ENCODE measurements at places on chromosomes 11 and 22.
A peak's percentile ranks its signal among the peaks of the same experiment; 100 is the strongest.

GRCh38 chr11:77156396-77157195, 28.6 kb downstream of the MYO7A start:
- no peak for ATAC-seq

DNA sequence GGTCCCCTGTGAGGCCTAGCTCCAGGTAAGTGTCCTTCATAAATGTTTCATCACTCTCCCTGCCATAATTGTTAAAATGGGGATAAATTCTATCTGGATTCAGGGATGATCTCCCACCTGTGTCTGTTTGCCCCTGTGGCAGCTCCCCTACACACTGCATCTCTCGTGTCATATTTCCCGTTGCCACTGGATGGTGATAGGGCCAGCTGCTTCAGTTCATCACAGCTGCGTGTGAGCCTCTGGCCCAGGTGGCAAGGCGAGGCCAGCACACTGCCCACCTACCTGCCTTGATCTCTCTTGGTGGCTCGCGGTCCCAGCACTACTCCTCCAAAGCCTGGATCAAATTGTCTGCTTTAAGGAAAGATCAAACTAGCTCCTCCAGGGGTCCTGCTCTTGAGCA, 187.4 kb downstream of the GRIK4 start:
- ATAC-seq: no peak

- no peak for ATAC-seq
These were observed 66.9 kb downstream of the OTOG start for GRCh38 chr11:17613983-17614382.

GRCh38 chr11:47524291-47524874, 28.5 kb downstream of the CELF1 start:
- ATAC-seq: peak; percentile 39

DNA sequence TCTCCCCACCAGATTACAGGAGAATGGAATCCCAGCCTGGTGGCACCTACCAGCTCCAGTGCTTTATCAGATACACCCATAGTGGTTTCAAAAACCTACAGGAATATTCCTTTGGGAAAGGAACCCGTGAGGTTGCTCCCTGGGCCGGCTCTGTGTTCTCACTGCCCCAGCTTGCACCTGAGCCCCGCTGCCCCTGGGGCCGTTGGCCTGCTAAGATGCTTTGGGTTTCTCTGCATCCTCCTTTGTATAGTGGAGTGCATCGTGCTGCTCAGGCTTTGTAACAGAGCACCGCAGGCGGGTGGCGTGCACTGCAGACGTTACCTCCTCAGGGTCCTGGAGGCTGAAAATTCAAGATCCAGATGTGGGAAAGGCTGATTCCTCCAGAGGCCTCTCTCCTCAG, 414.1 kb downstream of the BRD1 start:
- ATAC-seq: no peak

- ATAC-seq: no peak
These were observed 27.5 kb downstream of the DUSP8 start for GRCh38 chr11:1544536-1544935.

GRCh38 chr22:23499845-23500500, 80.1 kb downstream of the IGLL1 start:
- no peak for ATAC-seq

- no peak for ATAC-seq
These were observed 120.2 kb upstream of the SNX19 start for GRCh38 chr11:131036514-131036913.

DNA sequence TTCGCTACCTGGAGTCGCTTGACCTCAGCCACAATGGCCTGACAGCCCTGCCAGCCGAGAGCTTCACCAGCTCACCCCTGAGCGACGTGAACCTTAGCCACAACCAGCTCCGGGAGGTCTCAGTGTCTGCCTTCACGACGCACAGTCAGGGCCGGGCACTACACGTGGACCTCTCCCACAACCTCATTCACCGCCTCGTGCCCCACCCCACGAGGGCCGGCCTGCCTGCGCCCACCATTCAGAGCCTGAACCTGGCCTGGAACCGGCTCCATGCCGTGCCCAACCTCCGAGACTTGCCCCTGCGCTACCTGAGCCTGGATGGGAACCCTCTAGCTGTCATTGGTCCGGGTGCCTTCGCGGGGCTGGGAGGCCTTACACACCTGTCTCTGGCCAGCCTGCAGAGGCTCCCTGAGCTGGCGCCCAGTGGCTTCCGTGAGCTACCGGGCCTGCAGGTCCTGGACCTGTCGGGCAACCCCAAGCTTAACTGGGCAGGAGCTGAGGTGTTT, 12.8 kb downstream of the TSKU start:
- no peak for ATAC-seq

All from SK-N-SH treated with all-trans-retinoic acid at 6 μM for 48 hours (cell line).